ENCODE measurements at places on chromosomes 6 and 20.

DNA sequence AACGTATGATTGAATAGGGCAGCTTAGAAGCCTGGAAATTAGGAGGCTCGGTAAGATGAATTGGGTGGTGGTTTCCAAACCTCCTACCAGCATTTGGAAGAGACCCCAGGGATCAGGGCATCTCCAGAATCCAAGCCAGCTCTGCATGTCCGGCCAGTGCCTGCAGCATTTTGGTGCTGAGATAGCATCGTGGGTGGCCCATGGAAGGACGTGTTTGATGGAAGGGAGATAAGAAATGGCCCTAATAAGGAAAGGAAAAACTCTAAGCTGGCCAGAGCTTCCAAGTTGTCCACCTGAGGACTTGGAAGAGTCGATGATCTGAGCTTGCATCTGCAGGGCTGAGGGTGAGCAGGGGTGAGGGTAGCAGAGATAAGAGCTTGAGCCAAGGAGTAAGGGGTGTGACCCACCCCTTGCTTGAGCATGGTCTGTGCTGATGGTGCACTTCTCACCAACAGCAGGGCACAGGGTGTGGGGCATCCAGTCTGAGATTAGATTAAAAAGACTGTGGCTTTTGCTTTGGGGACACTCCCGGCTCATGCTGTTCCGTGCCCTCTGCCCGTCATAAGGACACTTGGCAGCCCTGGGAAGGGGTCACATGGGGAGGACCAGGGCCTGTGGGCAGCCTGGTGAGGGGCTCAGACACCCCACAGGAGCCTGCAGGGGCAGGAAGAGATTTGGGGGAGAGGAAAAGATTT, 213.2 kb downstream of the ERMARD start:
- no peak for DNase-seq

DNA sequence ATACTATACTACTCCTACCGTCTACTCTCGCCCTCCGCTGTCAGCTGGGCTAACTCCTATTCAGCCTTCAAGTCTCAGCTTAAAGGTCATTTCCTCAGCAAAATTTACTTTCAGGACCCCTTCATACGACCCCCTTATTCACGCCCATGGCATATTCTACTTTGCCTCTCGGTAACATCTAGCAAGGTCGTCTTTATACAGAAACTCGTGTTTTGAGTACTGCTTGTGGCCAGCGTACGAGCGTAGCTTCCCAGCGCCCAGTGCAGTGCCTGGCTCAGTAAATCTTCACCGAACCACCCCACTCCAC, 546 bp downstream of the CRNKL1 start:
- DNase-seq: no peak

- DNase-seq: peak; percentile 54
Measured at GRCh38 chr6:12952318-12952717, 235.8 kb downstream of the PHACTR1 start.

GRCh38 chr6:140364916-140365315, 990.5 kb upstream of the CITED2 start:
- no peak for DNase-seq

DNA sequence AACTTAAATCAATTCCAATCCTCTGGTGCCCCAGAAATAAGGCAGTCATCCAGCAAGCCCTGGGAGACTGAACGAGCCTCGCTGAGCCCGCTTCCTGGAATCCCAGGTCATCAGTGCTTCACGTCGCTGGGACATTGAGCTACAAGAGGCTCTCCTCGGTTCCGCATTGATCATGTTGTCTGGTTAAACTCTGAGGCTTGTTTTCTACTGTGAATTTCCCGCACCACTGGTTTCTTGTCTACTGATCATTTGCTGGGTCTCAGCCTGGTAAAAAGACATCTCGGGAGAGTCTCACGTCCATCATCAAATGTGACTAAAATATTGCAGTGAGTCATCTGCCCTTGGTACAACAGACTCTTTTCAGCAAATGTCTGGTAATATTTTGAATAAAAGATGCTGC, 569.2 kb downstream of the QKI start:
- no peak for DNase-seq

GRCh38 chr6:5241252-5241651, 19.5 kb downstream of the LYRM4 start:
- no peak for DNase-seq

DNA sequence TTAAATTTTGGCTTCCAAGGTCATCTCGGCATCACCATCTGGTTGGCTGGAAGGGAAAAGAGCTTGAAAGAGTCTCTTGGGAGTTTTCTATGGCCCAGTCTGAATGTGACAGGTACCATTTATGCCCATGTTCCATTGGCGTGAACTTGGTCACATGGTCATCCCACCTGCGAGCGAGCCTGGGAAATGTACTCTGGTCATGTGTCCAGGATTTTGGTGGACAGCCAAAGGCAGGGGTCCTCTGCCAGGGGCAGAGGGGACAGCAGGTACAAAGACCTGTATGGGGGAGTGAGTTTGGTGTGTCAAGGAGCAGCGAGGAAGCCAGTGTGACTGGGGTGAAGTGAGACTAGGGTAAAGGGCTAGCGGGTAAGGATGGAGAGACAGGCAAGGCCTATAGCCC, 112.6 kb downstream of the CDC5L start:
- no peak for DNase-seq

- DNase-seq: no peak
Measured at GRCh38 chr20:14441201-14441600, 103.8 kb upstream of the FLRT3 start.

GRCh38 chr6:81933089-81933488, 180.6 kb upstream of the TENT5A start:
- no peak for DNase-seq

GRCh38 chr20:15163632-15164031, 826.2 kb upstream of the FLRT3 start:
- DNase-seq: no peak

DNA sequence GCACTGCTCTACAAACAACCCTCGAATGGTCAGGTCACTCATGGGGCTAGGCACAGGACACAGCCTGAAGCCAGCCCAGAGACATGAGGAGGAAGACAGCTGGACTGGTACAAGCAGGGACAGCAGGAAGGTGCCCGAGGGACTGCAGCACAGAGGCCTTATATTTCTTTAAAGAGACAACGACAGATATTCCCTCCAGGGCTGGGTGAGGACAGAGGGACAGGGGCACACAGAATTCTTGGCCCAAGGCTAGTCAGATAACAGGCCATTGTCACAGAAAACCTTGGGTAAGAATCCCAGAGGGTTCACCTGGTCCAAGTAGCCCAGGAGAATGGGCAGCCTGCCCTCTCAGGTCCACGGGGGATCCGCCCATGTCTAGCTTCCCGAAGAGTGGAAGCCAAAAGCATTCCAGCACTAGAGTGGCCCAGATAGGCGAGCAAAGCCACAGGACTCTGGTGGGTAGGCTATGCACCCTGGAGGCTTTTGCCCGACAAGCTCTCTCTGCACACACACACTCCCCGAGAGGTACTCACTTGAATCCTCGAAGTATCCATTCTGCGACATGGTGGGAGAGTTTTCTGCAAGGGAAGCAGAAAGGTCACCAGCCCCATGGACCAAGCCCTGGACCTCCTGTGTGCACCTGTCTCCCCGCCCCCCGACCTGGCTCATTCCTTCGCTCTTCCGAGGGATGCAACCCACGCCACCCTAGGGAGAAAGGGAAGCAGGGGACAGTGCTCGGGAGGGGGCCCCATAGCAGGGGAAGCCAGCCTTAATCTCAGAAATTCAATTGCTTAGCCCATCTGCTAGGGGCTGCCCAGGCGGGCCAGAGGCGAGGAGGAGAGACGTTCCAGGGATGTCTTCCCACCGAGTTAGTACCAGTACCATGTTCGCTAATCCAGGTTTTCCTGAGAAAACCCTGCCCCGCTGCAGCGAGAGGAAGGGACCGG, 1.7 kb downstream of the SLC4A11 start:
- DNase-seq: no peak

DNA sequence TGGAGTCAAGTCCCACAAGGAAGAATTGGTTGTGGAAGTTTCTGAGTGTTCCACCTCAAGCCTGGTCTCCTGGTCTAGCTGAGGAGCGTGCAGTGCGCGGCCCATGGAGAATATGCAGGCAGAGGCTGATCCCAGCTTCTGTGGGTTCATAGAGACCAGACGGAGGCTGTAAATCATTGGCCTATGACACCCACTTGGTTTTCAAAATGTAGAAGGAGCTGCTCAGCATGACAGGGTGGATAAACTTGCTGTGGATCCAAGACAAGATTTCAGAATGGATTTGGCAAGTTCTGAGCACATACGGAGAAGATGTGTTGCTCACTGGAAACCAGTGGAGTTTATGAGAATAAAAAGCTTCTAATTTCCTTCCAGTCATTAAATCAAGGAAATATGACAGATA, 744 bp downstream of the KIF25 start:
- no peak for DNase-seq

DNA sequence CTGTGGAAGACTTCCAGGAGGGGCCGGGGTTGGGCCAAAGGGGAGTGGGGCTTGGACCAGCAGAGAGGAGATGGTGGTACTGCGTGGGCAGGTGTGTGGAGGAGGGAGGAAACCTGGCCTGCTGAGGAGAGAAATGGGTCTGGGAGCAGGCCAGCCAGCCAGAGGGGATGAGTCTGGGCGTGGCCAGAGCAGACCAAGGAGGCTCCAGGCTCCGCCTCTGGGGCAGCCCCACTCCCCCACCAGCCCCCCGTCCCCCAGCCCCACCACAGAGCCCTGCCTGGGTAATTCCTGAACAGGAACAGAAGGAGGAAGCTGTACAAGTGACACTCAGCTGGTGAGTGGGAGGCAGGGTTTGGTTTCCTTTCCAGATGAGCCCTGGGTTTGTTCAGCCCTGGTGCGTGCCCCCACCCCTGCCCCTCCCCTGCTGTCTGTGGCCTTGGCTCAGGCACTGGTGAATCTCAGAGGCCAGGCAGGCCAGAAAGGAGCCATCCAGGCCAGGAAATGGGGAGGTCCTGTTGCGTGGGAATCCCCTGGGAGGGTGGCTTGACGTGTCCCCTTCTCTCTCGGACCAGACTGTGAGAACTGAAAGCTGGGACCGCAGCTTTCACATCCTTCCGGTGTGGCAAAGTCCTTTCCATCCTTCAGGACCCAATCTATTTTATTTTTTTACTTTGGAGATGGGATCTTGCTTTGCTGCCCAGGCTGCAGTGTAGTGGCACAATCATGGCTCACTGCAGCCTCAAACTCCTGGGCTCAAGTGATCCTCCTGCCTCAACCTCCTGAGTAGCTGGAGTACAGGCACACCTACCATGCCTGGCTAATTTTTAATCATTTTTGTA, 9.4 kb upstream of the SRC start:
- no peak for DNase-seq

DNA sequence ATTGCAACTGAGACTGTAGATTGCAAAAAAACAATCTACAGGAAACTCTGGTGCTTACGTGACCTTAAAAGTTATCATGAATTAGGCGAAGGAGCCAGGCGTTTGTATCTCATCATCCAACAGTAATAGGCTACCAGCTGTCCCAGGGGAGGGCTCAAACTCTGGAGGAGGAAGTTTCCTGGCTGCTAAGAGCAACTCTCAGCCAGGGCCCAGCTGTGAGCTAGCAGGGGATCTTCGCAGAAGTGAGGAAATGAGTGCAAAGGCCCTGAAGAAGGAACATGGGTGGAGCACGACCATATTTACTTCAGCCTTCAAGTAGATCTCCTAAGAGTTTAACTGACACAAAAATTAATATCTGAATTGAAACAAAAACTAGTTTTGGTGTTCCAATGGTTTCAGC, 686.9 kb upstream of the MAP3K7 start:
- no peak for DNase-seq

- DNase-seq: no peak
Measured at GRCh38 chr6:99013145-99013544, 65.4 kb upstream of the FBXL4 start.

- no peak for DNase-seq
Measured at GRCh38 chr6:165829376-165829775, 166.3 kb upstream of the PDE10A start.

GRCh38 chr6:31116661-31117385, 2.2 kb downstream of the PSORS1C1 start:
- no peak for DNase-seq

- no peak for DNase-seq
Measured at GRCh38 chr6:67450641-67451040, 1184.4 kb upstream of the ADGRB3 start.

GRCh38 chr20:6381887-6382286, 259.1 kb upstream of the FERMT1 start:
- DNase-seq: peak; percentile 21

- no peak for DNase-seq
Measured at GRCh38 chr6:161369339-161369738, 95.5 kb upstream of the AGPAT4 start.

DNA sequence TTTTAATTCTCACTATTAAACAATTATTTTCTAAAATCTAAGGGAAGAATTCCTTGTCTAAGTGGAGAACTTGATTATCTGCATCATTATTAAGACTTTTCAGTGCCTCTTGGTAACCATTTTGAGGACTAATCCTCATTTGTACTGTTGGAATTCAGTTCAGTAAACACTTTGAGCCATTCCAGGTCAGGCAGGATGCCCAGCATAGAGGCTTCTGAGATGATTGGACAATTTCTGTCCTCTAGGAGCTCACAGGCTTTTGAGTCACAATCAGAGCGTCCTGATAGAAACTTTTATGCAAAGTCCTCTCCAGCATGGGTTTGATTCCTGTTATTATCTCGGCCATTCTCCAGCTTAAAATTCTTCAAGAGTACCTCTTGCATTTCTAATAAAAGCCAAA, 1304.6 kb downstream of the EPHA7 start:
- no peak for DNase-seq

GRCh38 chr6:11584244-11584643, 46.7 kb downstream of the TMEM170B start:
- DNase-seq: no peak

DNA sequence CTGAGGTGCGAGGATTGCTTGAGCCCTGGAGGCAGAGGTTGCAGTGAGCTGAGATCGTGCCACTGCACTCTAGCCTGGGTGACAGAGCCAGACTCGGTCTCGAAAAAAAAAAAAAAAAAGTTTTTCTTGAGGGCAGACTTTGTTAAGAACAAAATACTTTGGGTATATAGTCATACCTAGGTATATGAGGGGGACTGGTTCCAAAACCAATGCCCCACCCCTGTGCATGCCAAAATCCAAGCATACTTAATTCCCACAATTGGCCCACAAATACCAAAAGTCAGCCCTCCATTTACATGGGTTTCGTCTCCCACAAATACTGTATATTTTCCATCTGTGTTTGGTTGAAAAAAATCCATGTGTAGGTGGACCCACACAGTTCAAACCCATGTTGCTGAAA, 119.9 kb downstream of the INSM1 start:
- no peak for DNase-seq

DNA sequence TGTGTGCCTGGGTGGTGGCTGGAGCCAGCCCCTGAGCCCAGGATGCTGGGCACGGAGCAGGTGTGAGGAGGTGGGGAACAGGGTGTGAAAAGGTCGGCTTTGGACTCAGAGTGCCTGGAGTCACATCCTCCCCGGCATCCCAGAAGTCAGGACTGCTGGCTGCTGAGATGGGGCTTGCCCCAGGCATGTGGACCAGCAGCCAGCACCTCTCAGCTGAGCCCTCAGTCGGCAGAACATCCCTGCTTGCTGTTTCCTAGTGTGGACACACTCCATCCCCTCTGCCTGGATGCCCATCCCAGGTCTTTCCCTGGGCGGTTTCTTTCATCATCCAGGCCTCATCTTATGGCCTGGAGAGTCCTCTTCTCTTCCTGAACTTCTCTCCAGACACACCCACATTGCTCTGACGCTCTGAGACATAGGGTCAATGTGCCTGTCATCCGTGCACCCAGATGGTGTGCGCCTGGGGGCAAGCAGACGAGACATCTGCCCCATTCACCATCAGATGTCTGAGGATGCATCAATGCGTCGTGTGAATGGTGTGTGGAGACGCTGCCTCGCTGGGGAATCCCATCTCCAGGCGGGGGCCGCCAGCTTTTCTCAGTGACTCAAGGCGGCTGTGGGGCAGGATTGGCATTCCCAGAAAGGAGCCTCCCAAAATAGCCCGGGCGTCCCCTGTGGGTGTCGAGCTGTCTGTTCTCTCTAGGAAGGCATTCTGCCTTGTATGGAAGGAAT, 104.2 kb downstream of the SYCP2 start:
- no peak for DNase-seq

All from NCI-H2081 (cell line).